ENCODE measurements at places on chromosomes 16 and 17.

- peak; percentile 24 for DNase-seq
Measured at GRCh38 chr17:75571197-75571884, 16.3 kb upstream of the MYO15B start.

GRCh38 chr17:39517224-39517623 lies 55.9 kb downstream of the CDK12 start:
- DNase-seq = no peak

GRCh38 chr17:19336938-19337711 lies 25.4 kb downstream of the B9D1 start:
- peak; percentile 59 for DNase-seq

- DNase-seq = peak; percentile 35
Measured at GRCh38 chr16:17416461-17417311, 54.1 kb downstream of the XYLT1 start.

DNA sequence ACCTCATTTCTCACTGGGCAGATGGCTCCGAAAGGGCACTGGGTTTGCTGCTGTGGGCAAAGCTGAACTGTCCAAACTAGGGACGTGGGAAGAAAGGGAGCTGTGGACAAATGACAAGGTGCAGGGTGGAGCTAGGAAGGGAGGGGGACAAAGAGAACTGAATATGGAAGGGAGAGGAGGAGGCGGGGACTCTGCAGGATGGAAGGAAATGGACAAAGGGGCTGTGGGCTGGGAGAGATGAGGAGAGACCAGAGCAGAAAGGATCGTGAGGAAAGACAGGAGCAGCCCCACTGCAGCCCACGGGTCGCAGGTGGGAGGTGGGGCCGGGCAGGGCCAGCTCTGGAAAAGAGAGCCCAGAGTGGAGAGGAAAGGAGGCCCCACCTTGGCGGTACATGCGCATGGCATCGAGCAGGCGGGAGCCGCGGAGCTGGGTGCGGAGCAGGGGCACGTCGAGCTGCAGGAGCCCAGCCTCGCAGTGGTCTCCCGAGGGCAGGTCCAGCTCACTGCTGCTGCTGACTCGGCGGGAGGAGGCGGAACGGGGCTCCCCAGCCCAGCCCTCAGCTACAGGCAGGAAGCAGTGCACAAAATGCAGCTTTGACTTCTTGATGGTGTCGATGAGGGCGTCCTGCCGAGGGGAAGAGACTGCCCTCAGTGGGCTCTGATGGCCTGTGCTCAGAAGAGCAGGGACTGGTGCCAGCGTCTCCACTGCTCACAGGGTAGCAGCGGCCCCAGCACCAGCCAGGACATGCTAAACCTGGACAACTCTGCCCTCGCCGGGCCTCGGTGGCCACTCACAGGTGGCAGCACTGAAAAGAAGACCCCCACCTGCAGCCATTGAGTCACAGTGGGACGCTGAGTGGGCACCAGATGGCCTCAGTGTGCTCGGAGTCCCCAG lies 66.8 kb downstream of the PIPOX start:
- DNase-seq = no peak

- no peak for DNase-seq
Measured at GRCh38 chr16:11319529-11320146, 25.6 kb upstream of the RMI2 start.

DNA sequence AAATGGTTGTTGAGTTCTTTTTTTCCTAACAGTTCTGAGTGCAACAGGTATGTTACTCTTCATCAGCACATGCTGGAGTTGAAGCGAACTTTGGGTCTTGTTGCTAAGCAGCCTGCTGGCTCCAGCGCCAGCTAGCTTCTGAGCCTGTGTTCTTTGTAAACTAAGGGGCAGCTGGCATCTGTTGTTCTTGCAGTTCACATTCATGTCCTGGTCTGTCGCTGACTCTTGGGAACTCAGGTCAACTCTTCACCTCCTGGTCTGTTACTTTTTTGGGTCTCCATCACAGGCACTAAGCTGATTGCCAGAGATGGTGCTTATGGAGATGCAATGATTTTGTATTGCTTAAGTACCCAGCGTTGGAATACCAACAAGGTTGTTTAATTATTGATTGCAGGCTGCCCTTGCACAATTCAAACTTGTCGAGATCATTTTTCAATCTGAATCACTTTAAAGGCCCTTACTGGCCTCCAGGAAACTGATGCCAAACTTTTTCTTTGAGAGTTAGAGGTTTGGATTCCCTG lies 40.9 kb downstream of the USP10 start:
- DNase-seq = no peak

DNA sequence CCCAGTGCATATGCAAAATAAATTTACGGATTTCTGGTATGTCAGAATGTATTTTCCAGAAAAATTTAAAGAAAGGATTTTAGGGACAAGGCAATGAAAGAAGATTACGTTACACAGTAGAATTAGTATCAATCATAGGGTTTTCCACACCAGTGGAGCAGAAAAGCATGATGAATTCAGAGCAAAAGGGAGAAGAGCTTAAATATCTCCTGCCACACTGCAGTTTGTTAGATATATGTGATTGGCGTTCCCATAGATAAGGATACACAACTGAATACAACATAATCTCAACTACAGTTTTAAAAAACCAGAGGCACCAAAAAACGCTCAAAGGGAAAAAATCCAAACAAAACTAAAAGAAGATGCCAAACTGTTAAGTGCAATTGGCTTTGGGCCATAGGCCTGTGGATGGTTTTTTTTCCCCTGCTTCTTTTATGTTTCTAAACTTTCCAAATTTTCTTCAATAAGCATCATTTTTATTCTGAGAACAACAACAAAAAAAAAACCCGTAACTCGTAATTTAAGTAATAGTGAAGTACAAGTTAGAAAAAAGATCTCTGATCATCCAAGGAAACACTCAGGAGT lies 22.3 kb downstream of the MARF1 start:
- no peak for DNase-seq

DNA sequence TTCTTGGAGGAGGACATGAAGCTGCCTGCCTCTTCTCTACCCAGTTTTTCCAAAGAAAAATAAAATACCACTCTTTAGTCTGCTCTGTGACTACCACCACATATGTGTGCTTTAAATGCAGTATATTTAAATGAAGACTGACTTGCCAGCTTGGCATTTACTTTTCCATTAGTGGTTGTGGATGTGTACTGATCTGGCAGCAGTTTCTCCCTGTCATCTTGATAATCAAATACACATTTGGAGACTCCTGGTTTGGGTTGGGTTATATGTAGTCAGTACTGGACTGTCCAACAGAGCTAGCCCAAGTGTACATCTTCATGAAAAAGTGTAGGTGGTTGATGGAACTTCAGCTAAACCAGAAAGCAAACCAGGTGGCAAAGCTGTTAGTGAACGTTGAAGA lies 19.9 kb downstream of the COX10 start:
- DNase-seq = no peak

DNA sequence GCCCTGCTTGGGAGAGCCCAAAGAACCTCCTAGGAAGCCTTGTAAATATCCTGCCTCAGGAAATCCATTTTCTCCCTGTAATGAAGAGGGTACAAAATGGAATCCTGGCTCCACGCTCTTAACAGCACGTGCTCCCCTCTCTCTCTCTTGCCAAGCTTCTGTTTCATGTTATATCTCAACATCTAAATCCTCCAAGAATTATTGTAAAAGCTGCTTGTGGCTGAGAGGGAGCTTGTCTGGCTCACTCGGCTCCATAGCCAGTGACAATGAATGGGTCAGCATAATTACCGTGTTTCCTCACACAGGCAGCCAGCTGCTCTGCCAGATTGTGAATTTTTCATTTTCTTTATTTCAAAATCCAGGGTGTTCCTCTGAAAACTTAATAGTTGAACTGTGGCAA lies 317.8 kb downstream of the RBFOX1 start:
- DNase-seq = no peak

- no peak for DNase-seq
Measured at GRCh38 chr17:74742978-74743545, 5.4 kb upstream of the NHERF1 start.

- no peak for DNase-seq
Measured at GRCh38 chr16:5046914-5047313, 13.2 kb upstream of the NAGPA start.

DNA sequence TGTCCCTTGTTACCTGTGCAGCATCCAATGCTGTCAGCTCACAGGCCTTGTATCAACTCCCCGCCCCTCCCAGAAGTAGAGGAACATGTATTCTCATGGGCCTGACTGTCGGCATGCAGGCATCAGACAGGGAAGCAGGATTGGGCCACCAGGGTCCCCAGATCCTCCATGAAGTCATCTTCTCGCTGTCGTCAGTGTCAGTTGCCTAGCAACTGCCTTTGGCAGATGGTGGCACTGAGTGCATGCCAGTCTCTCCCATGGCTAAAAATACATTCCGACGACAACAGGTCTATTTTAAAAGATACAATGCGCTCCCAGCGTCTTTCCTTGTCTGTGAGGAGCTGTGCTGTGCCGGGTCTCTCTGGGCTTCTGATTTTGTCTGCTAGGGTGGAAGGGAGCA lies 36.8 kb upstream of the CES5A start:
- DNase-seq = peak; percentile 28

- no peak for DNase-seq
Measured at GRCh38 chr17:72412650-72413076, 291.8 kb downstream of the SOX9 start.

DNA sequence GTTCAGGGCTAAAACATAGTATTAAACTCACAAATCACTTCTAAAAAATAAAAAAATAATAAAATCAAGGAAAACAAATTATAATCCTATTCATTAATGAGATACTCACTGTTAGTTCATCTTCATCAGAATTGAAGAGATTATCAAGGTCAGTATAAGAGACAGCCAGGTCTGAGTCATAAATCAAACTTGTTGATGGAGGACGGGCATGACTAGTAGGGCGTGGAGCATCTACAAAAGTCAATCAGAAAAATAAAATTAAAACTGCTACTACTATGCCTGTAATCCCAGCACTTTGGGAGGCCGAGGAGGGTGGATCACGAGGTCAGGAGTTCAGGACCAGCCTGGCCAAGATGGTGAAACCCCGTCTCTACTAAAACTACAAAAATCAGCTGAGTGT lies 59.1 kb upstream of the INTS2 start:
- no peak for DNase-seq

- DNase-seq = no peak
Measured at GRCh38 chr17:248337-249235, 67.1 kb upstream of the DOC2B start.

GRCh38 chr17:64424324-64424849 lies 24.5 kb upstream of the MILR1 start:
- no peak for DNase-seq

GRCh38 chr16:58025351-58026138 lies at the start of gene MMP15:
TSS of gene MMP15 (plus strand) at chr16:58025754. CDS start at chr16:58026351, 597 bp downstream.
- no peak for DNase-seq

GRCh38 chr16:65843941-65844340 lies 522.5 kb upstream of the CDH5 start:
- DNase-seq = no peak

DNA sequence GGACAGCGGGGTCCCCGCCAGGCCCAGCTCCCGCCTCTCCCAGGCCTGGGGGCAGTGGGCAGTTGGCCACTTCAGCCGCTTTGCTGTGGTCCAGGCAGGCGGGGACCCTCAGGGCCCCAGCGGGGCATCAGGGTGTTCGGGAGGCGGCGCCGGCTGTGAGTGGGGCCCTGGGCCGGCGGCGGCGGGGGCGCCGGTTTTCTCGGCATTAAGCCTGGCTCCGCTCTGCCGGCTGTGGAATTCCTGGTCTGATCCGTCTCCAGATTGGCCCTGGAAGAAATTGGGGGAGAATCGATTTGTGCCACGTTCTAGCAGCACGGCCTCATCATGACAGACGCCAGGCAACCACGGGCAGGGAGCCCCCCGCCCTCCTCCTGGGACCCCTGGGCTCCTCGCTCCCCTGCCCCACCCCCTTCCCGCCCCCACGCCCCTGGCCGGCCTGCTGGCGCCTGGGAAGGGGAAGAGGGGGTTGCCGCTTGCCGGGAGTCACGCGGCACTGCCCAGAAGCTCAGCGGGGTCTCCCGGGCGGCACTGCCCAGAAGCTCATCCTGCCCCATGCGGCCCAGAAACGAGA lies 28.6 kb upstream of the SSTR5 start:
- DNase-seq = no peak

DNA sequence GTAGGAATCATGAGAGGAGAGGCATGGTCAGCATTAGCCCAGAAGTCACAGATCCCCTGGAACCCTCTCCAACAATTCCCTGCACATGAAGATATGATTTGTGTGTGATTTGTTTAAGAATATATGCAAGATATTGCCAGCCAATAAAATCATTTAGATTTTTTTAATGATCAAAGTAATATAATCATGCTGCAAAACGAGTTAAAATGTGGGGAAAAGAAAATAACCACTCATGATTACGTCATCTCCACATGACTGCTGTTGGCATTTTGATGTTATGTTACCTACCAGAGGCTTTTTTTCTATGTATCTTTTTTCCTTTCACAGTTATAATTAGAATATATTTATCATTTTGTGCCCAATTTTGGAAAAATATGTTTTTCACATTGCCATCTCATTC lies 22.4 kb downstream of the SLC35G3 start:
- no peak for DNase-seq

- no peak for DNase-seq
Measured at GRCh38 chr17:49132317-49132698, 261 bp upstream of the B4GALNT2 start.

DNA sequence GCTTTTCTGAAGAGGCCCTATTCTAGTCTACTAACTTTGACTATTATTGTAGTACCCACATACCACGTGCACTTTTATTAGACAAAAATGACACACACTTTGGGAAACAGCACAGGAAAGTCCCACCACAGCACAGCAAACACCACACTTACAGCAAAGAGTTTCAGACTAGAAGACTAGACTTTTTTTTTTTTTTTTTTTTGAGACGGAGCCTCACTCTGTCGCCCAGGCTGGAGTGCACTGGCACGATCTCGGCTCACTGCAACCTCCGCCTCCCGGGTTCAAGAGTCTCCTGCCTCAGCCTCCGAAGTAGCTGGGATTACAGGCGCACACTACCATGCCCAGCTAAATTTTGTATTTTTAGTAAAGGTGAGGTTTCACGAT lies 20.1 kb downstream of the YWHAE start:
- DNase-seq = no peak

- peak; percentile 30 for DNase-seq
Measured at GRCh38 chr17:74770498-74771318, 5.4 kb downstream of the NAT9 start.

GRCh38 chr17:49575679-49576087 lies at the start of gene NXPH3:
TSS of gene NXPH3 (plus strand) at chr17:49575871. CDS start at chr17:49576220, 349 bp downstream.
- peak; percentile 15 for DNase-seq

GRCh38 chr17:40112191-40112711 lies 9.5 kb upstream of the MSL1 start:
- DNase-seq = no peak

- no peak for DNase-seq
Measured at GRCh38 chr17:77002103-77003045, 134.2 kb downstream of the MGAT5B start.

GRCh38 chr16:53998966-53999522 lies 287.5 kb downstream of the IRX3 start:
- DNase-seq = no peak
